ENCODE measurements at places on chromosomes 2 and 18.

DNA sequence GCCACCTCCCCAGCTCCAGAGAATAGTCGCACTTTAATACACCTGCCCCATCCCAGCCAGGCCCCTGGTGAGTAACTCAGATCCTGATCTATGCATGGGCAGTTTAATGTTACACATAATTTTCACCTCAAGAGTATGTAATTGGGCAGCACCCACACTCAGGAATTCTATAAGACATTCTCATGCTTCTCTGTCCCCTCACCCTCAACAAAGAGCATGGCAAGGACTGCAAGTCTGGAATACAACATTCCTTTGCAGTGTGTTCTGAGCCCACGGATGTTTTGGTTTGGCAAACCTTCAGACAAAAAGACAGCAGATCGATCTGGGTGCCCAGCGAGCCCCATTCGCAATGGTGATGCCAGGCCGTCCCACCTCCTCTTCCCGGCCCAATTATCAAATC is 4.9 kb upstream of the SLC14A1 start:
- no peak for DNase-seq

- no peak for DNase-seq
Measured at GRCh38 chr2:163757814-163758213, 22.0 kb upstream of the FIGN start.

GRCh38 chr2:65349863-65350262 is 82.5 kb downstream of the SPRED2 start:
- peak; percentile 87 for DNase-seq

DNA sequence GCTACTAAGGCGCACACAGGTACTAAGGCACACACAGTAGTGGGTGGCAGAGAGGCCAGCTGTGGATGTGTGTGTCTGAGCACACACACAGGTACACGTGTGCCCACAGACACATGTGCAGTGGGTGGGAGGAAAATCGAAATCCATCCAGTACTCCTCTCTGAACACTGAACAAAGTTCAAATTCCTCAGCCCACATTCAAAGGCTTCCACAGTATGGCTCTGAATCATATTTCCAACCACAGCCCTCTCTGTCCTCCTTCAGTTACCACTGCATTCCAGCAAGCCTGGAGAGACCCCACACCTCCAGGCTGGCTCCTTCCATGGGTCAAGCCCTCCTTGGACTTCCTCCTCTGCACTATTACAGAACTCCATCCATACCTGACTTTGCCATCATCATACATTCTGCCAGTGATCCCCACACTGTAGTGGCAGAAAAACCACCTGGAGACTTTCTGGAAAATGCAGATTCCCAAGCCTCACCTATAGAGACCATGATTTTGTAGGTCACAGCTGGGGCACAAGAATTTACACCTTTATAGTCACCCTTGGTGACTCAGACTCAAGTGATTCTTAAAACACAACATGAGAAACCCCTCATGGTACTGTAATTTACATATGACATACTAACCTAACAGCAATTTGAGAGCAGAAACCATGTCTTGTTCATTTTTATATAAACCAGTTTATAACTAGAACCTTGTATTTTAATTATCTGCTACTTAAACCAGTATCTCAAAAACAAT is 31.4 kb downstream of the EPG5 start:
- no peak for DNase-seq

GRCh38 chr2:240162531-240162930 is 22.1 kb upstream of the OTOS start:
- DNase-seq: no peak

DNA sequence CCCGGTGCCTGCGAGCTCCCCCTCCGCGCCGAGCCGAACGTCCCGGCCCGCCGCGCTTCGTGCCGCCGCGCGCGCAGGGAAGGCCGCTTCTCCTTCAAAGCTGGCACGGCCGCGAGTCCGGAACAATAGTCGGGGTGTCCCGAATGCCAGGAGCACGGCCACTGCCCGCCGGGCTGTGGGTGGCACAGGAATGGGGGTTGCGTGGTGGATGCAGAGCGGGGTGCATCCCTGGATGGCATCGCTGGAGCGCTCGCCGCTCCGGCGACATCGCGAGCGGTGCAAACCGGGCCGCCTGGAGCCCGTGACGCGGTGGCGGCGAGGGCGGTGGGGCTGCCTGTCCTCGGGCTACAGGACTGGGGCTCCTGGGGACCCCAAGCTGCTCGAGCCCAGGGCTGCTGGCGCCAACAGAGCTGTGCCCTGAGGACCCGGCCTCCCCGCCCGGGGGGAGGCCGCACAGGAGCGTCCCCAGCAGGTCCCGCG is 1.1 kb upstream of the SATB2 start:
- DNase-seq: no peak

DNA sequence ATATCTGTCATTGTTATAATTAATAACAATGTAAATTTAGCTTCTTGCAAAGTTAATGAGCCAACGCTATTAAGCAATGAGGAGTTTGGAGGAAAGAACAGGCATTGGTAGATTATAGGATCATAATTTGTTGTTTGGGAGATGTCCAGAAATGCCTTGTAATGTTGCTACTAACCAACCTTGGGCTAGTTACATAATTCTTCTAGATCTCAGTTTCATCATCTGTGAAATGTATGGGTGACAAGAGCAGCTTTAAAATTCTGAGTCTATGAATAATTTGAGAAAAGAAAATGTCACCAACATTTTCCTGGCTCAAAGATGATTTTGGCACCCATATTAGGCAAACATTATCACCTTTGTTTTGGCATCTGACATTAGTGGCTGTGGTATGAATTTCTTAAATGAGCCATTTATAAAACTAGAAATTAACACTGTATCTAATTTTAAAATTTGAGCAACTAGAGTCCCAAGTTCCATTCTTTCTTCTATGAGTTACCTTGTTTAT is 2.9 kb downstream of the TMEM178A start:
- DNase-seq: no peak

DNA sequence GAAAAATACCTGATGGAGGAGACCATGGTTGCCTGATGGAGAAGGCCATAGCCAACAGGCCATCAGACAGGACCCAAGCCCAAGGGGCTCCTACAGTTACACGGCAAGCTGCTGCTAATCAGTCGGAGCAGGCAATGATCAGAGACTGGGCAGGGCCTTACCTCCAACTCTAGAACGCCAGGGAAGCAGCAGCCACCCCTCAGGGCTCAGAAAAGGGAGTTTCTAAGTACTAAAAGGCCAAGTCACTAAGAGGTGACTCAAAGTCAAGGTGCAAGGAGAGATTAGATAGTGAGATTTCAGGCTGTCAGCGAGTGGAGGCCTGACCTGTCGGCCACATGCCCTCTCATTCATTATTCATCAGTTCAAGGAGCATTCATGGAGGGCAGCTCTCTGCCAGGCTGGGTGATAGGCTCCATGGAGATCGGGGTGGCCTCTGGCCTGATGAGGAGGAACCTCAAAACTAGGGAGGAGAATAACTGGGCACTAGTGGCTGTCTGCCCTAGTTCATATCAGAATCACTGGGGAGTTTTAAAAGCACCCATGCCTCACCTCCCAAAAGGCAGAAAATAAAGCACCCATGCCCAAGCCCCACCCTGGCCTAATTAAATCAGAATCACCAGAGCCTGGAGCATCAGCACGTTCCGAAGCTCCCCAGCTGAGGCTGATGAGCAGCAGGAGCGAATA is 3.6 kb downstream of the VIL1 start:
- no peak for DNase-seq

- no peak for DNase-seq
Measured at GRCh38 chr18:3874581-3874980, 424.6 kb downstream of the TGIF1 start.

GRCh38 chr2:216375286-216375685 is 3.0 kb upstream of the MARCHF4 start:
- no peak for DNase-seq

DNA sequence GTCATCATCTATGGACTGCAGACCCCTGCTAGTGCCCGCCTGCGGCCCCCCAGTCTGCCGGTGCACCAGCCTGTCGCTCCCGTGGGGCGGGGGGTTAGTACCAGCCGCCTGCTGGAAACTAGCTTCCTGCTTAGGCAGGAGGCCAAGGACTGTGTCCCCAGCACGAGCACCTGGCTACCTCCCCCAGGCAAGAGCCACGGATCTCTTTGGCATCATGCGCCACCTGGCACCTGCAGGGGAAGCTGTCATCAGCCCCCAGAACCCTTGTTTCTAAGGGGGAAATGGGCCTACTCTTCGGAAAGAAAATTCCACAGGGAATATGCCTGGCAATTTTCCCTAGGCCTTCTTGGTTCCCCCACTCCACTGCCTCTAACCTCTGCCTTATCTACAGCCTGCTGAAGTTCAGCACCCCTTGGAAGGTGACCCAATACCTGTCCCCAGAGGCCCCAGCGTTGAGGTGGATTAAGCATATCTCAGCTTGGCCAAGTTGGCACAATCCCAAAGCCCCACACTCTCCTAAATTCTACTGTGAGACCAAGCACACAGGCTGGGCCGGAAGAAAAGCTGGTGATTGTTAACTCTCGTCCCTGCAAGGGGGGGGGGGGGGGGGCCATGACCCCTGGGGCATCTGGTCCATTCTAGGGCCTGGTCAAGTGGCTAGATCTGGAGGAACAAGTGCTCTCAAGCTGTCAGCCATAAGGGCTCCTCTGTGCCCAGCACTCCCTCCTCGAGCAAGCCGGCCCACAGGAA is 62.0 kb upstream of the POMC start:
- peak; percentile 23 for DNase-seq

GRCh38 chr18:78640246-78640995 is 339.2 kb upstream of the SALL3 start:
- DNase-seq: no peak

GRCh38 chr2:30867385-30867784 is 60.1 kb upstream of the CAPN13 start:
- DNase-seq: no peak

- DNase-seq: peak; percentile 66
Measured at GRCh38 chr2:28716265-28716865, 35.3 kb upstream of the PPP1CB start.

GRCh38 chr2:176085120-176085788 is 1.5 kb upstream of the EVX2 start:
- DNase-seq: no peak

DNA sequence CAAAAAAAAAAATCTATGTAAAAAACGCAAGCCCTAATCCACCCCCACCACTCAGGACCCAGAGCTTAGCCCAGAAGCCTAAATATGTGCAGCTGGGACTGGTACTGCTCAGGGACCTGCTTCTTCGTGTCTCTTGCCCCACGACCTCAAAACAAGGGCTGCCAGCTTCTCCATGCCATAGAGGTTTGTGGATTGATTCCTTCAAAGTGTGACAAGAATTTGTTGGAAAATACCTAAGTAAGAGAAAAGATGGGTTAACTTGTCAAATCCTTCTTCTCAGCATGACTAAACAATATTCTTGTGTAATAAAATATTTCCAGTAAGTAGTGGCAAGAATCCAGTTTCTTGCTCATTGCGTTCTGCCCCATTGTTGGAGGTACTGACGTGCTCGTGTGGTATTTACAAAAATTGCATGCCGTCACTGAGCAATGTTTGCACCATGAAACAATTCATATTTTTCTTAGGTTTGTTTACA is 825 bp upstream of the SCYGR1 start:
- DNase-seq: no peak

DNA sequence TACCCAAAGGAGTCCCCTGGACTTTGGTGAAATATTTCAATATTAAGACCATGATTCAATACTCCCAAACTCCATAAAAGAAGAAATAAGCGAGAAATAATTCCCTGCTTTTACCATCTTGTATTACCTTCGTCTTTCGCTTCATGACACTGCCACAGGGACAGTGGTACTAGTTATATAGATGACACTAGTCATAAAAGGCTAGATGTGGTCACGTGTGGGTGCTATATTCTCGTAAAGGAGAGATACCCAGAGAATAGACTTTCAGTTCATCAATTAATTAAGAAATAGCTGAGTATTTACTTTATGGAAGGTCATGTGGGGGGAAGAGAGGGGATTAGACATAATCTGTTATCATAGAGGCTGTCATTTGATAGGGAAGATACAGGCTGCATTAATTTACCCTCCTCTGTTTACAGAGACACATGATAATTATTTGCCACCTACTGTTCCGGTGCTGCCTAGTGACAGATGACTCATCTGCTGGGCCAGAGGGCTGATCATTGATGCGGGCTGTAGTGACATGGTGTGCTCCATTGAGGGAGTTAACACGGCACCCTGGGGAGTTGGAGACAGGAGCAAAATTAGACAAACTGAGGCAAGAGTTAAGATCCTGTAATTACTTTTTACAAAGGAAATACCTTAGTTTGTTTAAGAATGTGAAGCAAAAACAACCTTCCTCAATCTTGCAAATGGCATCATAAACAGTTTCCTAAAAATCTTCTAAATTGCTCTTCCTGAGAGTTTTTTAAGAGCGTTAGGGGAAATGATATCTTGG is 78.2 kb upstream of the ITGB6 start:
- DNase-seq: no peak

GRCh38 chr2:11159574-11160170 is 4.4 kb downstream of the SLC66A3 start:
- DNase-seq: no peak

- no peak for DNase-seq
Measured at GRCh38 chr2:183543731-183544130, 419.5 kb downstream of the NUP35 start.

- DNase-seq: no peak
Measured at GRCh38 chr18:8610459-8610851, 1.2 kb downstream of the RAB12 start.

GRCh38 chr2:66541646-66542045 is 106.7 kb downstream of the MEIS1 start:
- DNase-seq: no peak

GRCh38 chr2:238425505-238425978 is 1.2 kb upstream of the ASB1 start:
- peak; percentile 65 for DNase-seq

GRCh38 chr2:176202491-176202890 is 14.0 kb downstream of the HOXD1 start:
- no peak for DNase-seq

- DNase-seq: no peak
Measured at GRCh38 chr2:7428454-7429204, 511.4 kb downstream of the RNF144A start.

DNA sequence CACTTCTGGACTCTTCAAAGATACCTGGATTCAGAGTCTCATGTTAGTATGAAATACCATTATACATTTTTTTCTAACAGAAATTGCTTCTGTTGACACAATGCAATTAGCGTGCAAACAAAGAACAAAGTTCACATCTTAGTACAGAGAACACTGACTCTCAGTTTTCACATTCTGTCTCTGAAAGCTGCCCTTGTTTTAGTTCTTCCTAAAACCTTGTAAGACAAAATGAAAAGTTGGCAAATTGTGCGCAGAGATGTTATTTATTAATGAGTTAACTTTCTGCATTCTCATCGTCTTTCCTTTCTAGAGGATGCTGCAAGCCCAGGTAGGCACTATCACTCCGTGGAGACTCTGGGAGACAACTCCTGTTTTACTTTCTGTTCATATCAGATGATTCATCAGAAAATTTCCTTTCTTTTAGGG is 377.3 kb upstream of the POU3F3 start:
- no peak for DNase-seq

DNA sequence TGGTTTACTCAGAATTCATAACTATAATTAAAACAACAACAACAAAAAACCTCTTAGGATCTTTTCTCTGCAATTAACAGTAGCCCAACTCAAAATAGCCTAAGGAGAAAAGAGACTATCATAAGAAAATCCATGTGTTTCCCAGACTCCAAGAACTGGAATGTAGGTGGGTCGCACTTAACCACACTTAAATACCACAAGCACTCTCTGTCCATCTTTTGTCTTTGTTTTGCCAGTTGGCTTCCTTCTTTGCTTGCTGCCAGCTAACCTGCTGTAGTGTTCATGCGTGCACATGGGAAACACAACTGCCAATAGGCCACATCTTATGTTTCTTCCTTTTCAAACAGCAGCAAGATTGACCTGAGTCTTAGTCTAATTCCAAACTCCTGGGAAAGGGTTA is 24.1 kb upstream of the ACVR1 start:
- no peak for DNase-seq
